ENCODE measurements at places on chromosomes 4 and X.
A peak's percentile ranks its signal among the peaks of the same experiment; 100 is the strongest.

DNA sequence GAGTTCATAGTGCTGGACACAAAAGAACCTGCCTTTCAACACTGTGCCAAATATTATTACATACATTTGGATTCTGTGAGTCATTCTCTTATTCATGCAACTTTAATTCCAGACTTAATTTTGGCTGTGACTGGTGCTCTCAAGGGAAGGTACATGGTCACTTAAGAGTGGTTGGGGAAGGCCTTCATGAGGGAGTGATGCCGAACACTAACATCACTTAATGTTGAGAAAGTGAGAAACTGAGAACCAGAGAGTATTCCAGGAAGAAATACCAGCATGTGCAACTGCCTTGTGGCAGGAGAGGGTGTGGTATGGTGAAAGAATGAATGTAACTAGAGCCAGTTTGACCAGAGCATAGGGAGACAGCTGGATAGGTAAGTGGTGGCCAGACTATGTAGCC lies 41.5 kb upstream of the FHDC1 start:
- no peak for DNase-seq

- peak; percentile 94 for DNase-seq
Measured at GRCh38 chr4:6986781-6987587, 56.2 kb upstream of the TADA2B start.

DNA sequence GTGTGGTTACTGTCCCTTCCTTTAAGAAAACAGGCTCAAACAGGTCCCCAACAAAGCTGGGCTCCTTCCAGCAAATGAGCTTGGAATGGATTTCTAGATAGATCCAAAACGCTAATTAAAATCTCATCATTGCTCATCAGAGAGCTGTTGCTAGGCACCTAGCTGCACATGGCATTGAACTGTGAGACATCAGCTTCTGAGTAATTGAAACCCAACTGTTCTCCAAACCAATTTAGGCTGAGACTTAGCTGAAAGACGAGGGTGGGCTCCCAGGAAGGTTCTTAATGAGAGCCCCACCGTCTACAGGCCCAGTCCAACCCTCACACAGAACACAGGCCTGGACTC lies 59.1 kb downstream of the FAM184B start:
- DNase-seq: no peak

- DNase-seq: no peak
Measured at GRCh38 chr4:154954117-154954516, 173.0 kb downstream of the RBM46 start.

GRCh38 chr4:122635205-122635604 lies 14.3 kb upstream of the IL21 start:
- no peak for DNase-seq

- peak; percentile 73 for DNase-seq
Measured at GRCh38 chr4:156475322-156475721, 496.3 kb downstream of the PDGFC start.

DNA sequence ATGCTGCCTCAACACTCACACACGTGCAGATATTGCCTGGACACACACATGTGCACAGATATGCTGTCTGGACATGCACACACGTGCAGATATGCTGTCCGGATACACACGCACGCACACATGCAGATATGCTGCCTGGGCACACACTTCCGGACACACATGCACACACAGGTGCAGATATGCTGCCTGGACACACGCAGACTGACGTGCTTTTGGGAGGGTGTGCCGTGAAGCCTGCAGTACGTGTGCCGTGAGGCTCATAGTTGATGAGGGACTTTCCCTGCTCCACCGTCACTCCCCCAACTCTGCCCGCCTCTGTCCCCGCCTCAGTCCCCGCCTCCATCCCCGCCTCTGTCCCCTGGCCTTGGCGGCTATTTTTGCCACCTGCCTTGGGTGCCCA lies 14.7 kb downstream of the FGFRL1 start:
- DNase-seq: peak; percentile 31

GRCh38 chr4:112119353-112119783 lies 25.9 kb upstream of the FAM241A start:
- no peak for DNase-seq

DNA sequence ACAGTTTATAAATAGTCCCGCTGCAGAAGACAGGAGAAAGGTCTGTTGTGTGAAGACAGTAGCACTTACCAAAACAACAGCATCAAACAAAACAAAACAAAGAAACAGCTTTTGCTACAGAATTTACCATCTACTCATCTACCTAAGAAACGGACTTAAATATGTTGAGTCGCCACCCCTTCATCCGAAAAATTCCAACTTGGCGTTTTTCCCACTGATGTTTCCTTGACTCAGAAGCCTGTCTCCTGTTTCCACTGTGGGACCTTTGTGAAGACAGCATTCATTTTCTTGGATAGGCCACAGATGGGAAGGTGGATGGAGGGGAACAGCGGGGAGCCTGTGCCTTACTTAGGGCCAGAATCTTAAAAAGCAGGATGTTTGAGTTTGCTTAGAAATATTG lies 1.3 kb upstream of the ITM2A start:
- DNase-seq: no peak

GRCh38 chr4:8120501-8120900 lies 38.1 kb downstream of the ABLIM2 start:
- DNase-seq: no peak

DNA sequence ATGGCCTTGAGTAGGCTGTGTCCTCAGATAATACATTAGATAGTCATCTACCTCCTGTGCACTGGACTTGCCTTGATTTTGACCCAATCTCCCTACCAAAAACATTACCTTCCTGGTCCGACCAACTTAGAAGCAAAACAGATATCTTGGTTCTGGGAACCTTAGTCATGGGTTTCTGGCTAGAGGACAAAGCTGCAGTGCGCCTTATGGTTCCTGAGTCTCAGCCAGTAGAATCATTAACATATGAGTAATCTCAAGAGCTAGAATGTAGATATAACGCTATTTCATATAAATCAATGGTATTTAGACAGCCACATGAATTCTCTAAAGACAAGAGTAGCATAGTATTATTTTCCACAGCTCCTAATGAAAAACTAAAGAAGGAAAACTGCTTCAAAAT lies 83.1 kb downstream of the GRIA3 start:
- no peak for DNase-seq

- no peak for DNase-seq
Measured at GRCh38 chr4:105543881-105544280, 8.5 kb upstream of the ARHGEF38 start.

- no peak for DNase-seq
Measured at GRCh38 chr4:124685851-124686250, 26.7 kb downstream of the ANKRD50 start.

DNA sequence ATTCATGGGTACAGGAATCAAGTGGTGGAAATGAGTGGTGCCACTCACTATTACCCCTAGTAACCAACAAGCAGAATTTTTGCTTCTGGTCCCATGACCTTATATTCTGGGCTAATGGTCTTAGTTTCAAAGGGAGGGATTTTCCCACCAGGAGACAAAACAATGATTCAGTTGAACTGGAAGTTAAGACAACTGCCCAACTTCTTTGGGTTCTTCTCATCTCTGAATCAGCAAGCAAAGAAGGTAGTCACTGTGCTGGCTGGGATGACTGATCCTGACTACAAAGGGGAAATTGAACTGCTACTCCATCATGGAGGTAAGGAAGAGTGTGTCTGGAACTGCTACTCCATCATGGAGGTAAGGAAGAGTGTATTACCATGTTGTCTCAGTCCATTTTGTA lies 87.2 kb downstream of the IL13RA2 start:
- DNase-seq: no peak

- DNase-seq: peak; percentile 9
Measured at GRCh38 chrX:18714910-18715309, 7.5 kb downstream of the PPEF1 start.

- no peak for DNase-seq
Measured at GRCh38 chrX:12657881-12658280, 133.3 kb upstream of the PRPS2 start.

DNA sequence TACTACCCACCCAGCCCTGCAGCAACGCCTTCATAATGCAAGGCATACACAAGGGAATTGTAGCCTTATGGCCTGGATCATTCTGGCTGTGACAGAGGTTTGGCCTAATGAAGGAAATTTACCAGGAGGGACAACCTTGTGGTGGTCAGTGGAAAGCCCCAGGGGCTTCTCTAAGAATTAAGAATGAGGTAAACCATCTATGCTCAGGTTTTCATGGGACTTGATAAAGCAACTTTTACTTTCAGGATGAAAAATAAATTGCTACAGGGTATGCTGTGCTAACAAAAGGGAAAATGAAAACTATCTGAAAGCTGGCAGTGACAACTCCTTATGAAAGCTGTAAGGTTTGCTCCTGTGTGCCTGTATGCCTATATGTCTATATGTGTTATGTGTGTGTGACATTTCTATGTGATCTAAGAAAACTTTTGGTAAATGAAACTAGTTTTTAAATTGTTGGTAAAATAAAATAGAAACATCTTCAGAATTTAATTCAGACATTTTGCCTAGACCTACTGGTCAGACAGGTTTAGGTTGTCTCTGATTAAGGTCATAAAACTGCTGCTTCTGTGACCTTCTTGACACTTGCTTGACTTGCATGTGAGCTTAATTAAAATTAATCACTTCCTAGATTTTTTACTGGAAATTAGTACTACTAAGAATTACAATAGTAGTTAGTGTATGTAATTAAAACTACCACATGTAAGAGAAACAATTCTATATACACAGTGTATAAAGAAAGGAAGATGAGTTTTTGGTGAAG lies 19.9 kb upstream of the TXK start:
- no peak for DNase-seq

DNA sequence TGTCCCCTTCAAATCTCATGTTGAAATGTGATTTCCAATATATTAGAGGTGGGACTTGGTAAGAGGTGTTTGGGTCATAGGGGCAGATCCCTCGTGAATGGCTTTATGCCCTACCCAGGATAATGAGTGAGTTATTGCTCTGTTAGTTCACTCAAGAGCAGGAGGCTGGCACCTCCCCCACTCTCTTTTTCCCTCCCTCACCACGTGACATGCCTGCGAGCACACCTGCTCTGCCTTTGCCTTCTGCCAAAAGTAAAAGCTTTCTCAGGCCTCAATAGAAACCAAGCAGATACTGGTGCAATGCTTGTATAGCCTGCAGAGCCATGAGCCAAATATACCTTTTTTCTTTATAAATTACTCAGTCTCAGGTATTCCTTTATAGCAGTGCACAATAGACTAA lies 286.3 kb upstream of the UGT8 start:
- DNase-seq: no peak

GRCh38 chrX:106201502-106202178 lies 33.5 kb downstream of the PWWP3B start:
- DNase-seq: no peak

GRCh38 chrX:53056292-53056691 lies 7.7 kb downstream of the GPR173 start:
- no peak for DNase-seq

- DNase-seq: no peak
Measured at GRCh38 chrX:40880712-40881111, 145.4 kb upstream of the MED14 start.

- DNase-seq: no peak
Measured at GRCh38 chr4:52665592-52665991, 6.5 kb upstream of the USP46 start.

GRCh38 chr4:98746530-98746929 lies 88.1 kb upstream of the TSPAN5 start:
- DNase-seq: peak; percentile 9

DNA sequence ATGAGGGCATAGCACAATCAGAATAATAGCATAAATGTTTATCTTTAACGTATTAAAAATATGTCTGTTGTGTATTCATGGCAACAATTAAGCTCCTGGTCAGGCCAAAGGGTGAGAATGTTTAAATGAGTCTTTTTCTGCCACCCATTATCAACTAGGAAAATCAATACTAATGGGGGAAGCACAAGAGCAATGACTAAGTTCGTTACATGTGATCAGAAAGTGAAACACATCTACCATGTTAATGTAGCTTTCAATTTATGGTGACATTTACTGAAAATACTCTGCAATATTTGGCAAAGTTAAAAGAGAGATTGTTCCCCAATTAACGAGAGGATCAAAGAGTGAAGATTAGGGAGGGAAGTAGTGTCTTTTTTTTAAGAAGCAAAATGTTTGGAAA lies 143.7 kb downstream of the NAA11 start:
- DNase-seq: no peak

- DNase-seq: no peak
Measured at GRCh38 chrX:17472424-17472823, 97.4 kb downstream of the NHS start.

DNA sequence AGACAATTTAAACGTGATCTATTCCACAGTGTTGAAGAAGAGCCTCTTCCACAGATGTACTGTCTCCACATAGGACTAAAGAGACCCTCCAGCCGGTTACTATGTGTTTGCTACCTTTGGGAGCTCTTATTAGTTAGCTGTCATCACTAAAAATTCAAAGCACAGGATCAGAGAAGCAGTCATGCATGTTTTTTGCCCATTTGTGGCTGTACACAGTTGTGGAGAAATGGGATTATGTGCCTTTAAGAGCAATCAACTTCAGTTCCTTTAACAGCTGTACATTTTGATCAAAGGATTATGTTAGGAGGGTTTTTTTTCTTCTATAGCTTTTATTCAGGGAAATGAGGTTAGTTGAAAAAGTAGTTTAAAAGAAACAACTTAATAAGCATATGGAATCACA lies 149.0 kb upstream of the SPOCK3 start:
- no peak for DNase-seq

DNA sequence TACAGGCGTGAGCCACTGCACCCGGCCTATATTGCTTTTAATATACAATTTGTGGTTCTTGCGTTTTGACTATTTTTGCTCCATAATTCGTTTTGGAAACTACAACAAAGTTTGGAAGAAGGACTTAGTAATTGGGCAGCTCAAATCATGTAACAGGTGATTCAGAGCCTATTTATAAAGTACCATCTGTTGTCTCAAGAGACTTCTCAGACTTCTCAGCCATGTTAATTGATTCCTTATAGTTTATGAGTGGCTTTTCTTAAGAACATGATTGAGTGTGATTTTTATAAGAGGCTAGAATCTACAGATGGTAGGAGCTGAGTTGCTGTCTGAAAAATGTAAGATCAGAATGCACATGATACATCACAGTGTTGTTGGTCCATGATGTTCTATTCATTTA lies 240.2 kb downstream of the ADGRL3 start:
- no peak for DNase-seq

DNA sequence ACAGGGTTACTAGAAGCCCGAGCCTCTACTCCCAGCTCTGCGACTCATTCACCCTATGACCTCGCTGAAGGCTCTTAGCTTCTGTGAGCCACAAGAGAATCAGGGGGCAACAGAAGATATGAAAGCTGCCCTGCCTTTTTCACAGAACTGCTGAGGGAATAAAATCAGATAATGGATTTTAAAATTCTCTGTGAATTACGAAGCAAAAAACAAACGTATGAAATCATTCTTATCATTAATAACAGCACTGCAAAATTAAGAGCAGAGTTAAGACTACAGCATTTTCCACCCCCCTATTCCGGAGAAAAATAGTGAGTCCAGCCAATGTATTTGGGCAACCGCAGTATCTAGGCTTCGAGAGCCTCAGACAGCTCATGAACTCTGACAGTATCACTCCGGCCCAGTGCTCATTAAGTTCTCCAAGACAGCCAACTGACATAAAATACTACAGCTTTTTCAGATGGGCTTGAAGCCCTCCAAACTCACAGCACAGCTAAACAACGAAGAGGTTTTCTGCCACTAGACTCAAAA lies 33.4 kb downstream of the AFAP1 start:
- DNase-seq: peak; percentile 40

GRCh38 chrX:149871940-149872339 lies 9.0 kb upstream of the MAGEA8 start:
- peak; percentile 0 for DNase-seq
